HT1080 (cell line): ENCODE measurements at places on chromosomes 3 and 15.
A peak's percentile ranks its signal among the peaks of the same experiment; 100 is the strongest.

- peak; percentile 52 for DNase-seq
Observed at GRCh38 chr3:183328164-183328563, 75.1 kb downstream of the B3GNT5 start.

DNA sequence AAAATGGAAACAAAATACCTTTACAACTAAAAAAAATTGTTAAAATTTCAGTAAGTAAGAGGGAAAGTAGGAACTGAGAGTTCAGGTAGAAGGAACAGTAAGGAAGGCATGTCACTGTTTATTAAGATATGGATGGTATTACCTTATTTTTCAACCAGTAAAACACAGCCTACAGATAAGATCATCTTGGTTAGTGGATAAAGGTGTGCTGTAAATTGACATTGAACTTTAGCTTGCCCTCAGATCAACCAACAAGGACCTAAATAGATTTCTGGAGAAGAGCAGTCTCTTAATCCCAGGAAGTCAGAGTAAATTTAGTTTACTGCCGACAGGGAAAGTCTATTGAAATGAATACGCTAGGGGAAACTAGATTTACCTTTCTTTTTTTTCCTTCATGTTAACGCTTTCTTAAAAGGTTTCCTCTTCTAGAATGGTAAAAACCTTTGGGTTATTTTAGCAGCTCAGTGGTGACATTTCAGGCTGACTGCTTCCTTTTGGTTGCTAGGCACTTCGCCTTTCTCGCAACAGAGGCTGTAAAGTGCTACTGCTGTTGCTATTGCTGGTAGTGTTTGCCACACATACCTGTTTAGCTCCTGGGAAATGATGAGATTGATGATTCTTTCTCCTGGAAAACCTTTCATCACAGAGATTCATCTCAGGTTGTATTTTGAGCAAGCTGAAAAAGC lies 12.9 kb downstream of the DZIP3 start:
- DNase-seq = no peak

- DNase-seq = no peak
Observed at GRCh38 chr15:64754663-64755426, 20.5 kb downstream of the RBPMS2 start.

GRCh38 chr15:25251700-25252390 lies 187.0 kb downstream of the UBE3A start:
- DNase-seq = no peak

- no peak for DNase-seq
Observed at GRCh38 chr3:163058031-163058854, 1561.6 kb downstream of the OTOL1 start.

DNA sequence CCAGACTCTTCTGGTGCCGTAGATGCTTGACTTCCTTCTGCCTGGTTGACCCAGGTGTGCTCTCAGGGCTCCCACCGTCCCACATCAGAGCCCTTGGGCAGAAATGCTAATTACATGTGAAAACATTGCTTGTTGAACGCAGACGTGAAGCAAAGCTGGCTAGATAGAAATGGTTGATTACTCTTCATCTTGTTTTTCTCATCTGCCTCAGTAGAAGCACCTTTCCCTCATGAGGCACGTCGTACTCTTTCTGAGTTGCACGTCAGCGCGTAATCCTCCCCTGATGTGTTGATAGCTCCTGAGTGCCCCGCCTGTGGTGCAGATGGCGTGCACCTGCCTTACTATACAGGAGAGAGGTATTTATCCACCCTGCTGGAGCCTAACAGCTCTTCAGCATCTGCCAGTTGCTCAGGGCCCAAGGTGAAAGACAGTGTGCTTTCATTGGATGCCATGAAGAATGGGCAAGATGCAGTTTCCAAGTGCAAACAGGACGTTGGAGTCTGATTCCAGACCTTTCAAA lies 18.1 kb downstream of the MAP6D1 start:
- DNase-seq = no peak

DNA sequence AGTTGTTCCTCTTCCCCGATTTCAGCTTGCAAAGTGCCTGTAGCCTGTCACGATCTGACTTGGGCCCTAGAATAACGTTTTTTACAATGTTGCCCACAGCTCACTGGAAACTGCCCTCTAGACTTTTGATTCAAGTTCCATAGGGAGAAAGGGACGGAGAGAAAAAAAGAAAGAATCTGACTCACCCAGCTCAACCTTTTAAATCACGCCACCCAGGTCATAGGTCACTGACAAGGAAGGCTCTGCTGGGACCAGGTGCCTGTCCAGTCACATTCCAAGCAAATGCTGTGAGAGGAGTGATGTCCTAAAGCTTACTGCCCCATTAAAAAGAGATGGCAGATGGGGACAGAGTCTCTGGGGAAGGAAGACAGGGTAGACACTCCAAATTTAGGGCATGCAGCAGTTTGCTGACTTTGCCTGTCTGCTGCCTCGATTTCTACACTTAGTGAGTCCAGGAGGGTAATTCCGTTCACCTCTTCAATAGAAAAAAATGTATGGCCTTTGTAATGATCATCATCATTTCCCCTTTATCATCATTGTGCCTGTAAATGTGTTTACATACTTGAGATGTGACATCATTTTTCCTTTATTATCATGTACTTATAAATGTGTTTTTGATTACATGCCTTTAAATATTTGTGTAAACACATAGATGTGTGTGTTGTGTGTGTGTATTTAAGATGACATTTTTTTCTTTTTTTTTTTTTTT lies 8.4 kb upstream of the MYO1E start:
- no peak for DNase-seq

DNA sequence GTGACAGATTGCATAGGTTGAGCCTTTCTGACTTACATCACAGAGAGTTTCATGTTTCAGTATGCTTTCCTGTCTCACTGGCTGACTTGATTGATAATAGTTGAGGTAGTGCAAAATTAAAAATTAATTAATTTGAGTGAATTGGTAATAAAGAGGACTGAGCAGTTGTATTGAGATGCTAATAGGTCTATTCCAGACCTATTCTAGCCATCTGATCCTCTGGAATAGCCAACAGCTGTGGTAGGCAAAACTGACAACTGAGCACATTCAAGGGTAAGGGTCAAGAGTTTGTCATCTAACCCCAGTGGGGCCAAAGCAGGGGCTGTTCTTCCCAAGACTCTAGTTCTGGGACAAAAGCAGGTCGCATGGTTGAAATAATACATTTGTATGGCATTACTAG lies 132.4 kb downstream of the EPHA3 start:
- DNase-seq = no peak

GRCh38 chr3:29577250-29577649 lies 296.4 kb downstream of the RBMS3 start:
- DNase-seq = no peak

DNA sequence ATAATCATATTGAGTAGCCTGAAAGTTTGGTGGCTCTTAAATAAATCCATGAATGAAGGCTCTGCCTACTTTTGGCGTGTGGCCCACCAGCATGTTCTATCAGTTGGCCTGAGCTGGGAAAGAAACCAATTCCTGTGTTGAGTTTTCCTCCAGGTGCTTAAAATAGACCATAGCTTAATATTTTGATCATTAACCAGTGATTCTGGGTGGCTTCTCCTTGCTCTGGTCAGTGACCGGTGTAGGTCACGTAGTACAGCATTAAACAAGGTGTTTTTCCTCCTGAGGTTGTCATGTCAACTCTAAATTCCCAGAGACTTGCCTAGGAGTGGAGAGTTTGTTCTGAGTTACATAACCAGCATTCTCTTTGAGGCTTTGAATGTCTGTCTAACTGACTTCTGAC lies 1.3 kb downstream of the HHLA2 start:
- no peak for DNase-seq

DNA sequence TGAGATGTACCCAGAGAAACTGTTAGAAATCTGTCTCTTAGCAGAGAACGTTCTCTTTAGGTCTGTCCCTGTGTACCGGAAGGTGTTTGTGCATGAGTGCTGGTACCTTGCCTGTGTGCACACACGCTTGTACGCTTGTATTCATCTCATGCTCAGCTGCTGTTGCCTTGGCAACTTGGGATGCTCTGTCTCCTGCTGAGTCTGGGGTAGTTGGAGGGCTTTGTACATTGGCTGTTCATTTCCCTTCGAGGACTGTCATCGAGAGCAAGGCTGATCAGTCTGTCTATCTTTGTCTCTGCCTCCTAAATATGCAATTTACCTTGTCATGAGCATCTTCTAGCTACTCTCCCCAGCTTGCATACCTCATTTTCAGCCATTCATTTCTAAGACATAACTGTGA lies 147.2 kb downstream of the SLCO3A1 start:
- DNase-seq = no peak

DNA sequence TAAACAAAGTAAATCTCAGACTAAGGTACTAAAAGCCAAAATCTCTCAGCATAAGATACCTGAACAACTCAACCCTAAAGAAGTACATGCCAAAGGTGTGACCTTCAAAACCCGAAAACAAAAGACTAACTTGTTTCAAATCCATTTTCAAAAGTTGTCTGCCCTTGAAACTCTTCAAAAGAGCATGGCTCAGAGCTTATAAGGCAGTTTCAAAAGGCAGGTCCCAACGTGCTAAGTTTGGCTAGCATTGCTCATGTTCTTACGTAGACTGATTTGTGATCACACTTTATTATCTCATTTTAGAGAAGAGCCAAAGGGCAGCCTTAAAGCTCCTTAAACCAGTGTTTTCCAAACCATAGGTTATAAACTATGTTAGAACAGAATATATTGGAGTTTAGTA lies 112.2 kb downstream of the FEZF2 start:
- no peak for DNase-seq

- DNase-seq = no peak
Observed at GRCh38 chr15:69990566-69991421, 106.9 kb downstream of the TLE3 start.

GRCh38 chr15:67109141-67110034 lies 44.0 kb downstream of the SMAD3 start:
- DNase-seq = peak; percentile 82

DNA sequence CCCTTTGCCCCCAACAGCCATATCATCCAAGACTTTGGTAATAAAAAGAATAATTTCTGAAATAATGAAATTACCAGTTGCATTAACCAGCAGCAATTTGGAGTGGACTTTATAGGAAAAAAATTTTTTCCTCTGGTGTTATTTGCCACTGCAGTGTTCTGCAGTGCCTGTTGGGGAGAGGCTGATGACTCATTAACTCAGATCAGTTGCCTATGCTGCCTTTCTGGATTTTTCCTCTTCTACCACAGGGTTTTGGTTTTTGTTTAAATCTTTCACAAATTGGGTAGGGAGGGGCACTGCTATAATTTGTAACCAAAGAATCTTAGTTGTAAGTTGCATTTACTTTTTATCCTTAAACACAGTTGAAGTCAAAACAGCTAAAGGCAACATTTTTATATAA lies 22.7 kb downstream of the ATP6V1A start:
- peak; percentile 48 for DNase-seq

GRCh38 chr15:77898811-77899730 lies 178.4 kb downstream of the TBC1D2B start:
- DNase-seq = peak; percentile 14

GRCh38 chr15:67186688-67187087 lies 67.8 kb downstream of the AAGAB start:
- no peak for DNase-seq

GRCh38 chr15:70632491-70633102 lies 130.8 kb downstream of the UACA start:
- peak; percentile 20 for DNase-seq

DNA sequence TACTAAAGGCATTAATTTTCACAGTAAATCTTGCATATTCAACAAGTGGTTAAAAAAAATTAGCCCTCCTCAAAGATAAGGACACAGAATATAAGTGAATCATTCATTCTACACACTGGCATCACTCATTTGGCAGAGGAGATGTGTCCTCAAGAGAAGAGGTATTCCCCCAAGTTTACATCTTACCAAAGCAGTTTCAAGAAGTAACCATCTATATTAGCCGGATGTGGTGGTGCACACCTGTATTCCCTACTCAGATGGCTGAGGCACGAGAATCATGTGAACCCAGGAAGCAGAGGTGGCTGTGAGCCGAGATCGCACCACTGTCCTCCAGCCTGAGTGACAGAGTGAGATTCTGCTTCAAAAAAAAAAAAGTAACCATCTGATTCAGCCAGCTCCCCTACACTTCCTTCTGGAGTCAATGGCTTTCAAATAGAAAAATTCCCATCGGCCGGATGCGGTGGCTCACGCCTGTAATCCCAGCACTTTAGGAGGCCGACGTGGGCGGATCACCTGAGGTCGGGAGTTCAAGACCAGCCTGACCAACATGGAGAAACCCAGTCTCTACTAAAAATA lies 15.4 kb downstream of the RAF1 start:
- no peak for DNase-seq

- DNase-seq = no peak
Observed at GRCh38 chr15:70036585-70037291, 61.0 kb downstream of the TLE3 start.

DNA sequence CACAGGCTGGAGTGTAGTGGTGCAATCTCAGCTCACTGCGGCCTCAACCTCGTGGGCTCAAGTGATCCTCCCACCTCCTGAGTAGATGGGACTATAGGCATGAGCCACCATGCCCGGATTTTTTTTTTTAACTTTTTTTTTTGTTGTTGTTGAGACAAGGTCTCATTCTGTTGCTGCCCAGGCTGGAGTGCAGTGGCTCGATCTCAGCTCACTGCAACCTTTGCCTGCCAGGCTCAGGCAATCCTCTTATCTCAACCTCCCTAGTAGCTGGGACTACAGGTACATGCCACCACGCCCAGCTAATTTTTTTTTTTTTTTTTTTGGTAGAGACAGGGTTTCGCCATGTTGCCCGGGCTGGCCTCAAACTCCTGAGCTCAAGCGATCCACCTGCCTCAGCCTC lies 64.1 kb downstream of the NOX5 start:
- DNase-seq = no peak

GRCh38 chr3:125266971-125267370 lies 54.4 kb upstream of the SLC12A8 start:
- DNase-seq = no peak

GRCh38 chr3:112972158-112972557 lies 2.7 kb downstream of the CD200R1 start:
- no peak for DNase-seq

GRCh38 chr3:22594990-22595389 lies 608.1 kb upstream of the UBE2E2 start:
- no peak for DNase-seq

DNA sequence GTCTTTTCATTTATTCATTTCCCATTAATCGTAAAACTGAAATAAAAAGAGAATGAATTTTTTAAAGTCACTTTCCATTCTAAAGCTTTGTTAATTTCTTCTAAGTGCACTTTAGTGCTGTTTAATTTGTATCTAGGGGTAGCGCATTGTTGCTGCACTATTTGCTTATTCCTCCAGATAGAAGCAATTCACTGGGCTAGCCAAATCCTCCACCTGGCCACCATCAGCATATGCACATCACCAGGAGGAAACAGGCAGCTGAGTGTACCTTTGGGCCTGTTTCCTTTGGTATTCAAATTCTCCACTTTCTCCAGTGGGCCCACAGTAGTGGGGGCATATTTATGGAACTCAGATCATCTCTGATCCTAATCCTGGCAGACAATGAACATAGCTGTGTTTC lies 29.8 kb upstream of the CPB1 start:
- no peak for DNase-seq

- no peak for DNase-seq
Observed at GRCh38 chr15:66452420-66452819, 45.1 kb downstream of the SNAPC5 start.
